ENCODE measurements at places on chromosomes 13 and 19. TPM values are rescaled to one million over a fixed set of nuclear protein-coding genes. Genes with fewer than 3 reads are reported as not detected.

SPINT2 gene
- total RNA-seq = 64.4 TPM

ZFP14 gene
- total RNA-seq = 33.5 TPM

EMP3 gene
- 17.3 TPM for total RNA-seq

IL17D gene
- 12.7 TPM for total RNA-seq

ZNF85 gene
- total RNA-seq = 16.5 TPM

ZNF100 gene
- total RNA-seq = 22.4 TPM

HMG20B gene
- 60.3 TPM for total RNA-seq

MYO1F gene
- 6.7 TPM for total RNA-seq

NTF4 gene
- total RNA-seq = 0.93 TPM

TEX101 gene
- 0.55 TPM for total RNA-seq

DIRAS1 gene
- total RNA-seq = 11.7 TPM

FCER2 gene
- not detected for total RNA-seq

ZNF284 gene
- 7.1 TPM for total RNA-seq

PNMA8C gene
- total RNA-seq = 7.1 TPM

CYP4F8 gene
- total RNA-seq = not detected

SYNE4 gene
- total RNA-seq = not detected

Data from camera-type eye (tissue), 1 donor.